GM04504 (cell line): ENCODE measurements at places on chromosomes 16 and 17.

- no peak for DNase-seq
These were observed 32.1 kb downstream of the DUSP14 start for GRCh38 chr17:37521821-37522220.

DNA sequence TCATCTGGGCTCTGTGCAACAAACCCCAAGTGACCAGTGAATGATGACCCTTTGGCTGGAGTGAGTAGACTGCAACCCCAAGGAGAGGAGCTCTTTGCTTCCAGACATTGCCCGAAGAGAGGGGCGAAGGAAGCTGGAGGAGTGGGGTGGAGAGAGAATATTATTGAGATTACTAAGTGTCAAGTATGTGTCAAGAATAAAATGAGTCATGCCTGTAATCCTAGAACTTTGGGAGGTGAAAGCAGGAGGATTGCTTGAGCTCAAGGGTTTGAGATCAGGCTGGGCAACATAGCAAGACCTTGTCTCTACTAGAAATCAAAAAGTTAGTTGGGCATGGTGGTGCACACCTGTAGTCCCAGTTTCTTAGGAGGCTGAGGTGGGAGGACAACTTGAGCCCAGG, 142.0 kb upstream of the CCL2 start:
- DNase-seq: no peak

DNA sequence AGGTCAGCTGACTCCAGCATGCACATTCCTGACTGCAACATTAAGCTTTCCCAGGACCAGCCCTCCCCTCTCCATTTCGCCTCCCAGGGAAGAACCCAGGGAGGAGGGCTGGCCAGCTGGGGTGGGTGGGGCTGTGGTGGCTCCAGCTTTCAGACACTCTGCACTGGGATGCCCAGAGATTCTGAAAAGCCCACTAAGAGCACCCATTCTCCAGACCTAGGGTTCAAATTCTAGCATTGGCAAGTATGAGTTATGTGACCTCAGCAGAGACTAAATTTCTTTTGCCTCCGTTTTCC, 7.8 kb downstream of the DLX3 start:
- no peak for DNase-seq

DNA sequence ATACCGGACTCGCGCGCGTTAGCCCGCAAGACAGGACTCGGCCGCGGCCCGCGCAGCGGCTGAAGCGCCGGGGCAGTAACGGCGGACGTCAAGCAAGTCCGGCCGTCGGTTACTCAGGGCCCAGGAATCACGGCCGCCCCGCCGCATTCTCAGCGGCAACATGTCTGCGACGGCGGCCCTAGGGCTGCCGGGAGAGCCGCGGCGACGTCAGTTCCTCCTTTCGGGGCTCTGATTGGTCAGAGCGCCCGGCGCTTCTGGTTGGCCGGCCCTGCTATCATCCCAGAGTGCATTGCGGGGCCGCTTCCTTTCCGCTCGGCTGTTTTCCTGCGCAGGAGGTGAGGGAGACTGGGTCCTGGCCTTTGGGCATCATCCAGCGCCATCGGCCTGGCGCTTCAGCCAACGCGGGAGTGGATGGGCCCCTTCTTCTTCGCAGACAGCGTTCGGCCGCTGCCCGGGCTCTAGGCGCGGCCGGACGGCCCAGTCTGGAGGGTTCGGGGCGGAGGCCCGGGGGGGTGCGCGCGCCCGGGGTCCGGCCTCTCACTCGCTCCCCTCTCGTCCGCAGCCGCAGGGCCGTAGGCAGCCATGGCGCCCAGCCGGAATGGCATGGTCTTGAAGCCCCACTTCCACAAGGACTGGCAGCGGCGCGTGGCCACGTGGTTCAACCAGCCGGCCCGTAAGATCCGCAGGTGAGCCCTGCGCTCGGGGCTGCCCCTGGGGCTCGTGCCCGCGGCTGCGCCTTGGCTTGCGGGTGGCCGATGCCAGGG, at the start of gene RPL13:
TSS of gene RPL13 (plus strand) at position 305 of the 764 bp plus-strand sequence. CDS start at position 583, 278 bp downstream.
- DNase-seq: peak; percentile 91

DNA sequence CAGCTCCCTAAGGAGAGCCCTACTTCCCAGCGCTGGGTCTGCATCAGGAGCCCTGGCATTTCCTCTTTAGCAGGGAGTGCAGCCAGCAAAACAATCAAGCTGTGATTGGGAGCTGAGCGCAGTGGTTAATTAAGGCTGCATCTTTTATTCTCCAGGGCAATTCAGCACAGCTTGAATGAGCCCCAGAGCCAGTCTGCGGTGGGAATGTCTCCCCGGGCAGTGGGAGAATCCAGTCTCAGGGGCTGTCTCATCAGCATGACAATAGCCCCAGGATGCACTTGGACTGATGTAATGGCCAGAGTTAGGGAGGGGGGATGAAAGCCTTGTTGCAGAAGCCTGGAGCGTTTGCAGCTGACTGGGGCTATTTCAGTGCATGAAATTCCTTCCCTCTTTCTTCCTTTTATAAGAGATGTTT, 292.6 kb upstream of the SOX9 start:
- peak; percentile 24 for DNase-seq

- peak; percentile 82 for DNase-seq
These were observed 7.2 kb upstream of the KRT36 start for GRCh38 chr17:41496803-41497484.

DNA sequence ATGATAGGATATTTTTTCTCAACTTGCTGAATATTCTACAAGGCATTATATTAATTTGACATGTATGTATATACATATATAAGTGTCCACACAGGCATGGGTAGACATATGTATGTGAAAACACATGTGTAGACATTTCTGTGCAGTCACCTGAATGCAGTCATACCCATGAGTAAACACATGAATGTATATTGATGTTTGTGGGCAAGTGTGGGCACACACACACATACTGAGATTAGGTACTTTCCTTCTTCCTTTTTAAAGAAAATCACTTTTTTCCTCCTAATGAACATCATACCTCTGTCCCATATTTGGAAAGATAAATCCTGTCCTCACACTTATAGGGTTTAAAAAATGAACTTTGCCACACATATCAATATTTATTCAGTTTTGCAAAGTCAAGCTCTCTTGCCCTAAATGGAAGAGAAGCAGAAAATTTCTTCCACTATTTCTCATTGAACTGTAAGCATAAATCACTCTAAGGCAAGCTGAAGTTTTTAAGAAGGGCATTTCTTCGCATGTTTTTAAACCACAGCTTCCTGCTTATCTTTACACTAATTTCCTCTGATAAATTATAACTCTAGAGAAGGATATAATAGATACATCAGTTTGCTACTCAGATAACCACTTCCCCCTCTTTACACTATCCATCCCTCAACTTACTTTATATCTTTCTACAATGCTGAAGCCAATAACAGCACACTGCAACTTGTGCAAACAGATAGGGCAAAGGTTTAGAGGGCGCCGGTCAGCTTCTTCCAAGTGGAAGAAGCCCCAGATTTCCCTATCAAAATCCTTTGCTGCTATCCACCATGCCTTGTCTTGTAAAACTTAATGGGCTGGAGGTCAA, 49.6 kb upstream of the LRRC37A3 start:
- no peak for DNase-seq

DNA sequence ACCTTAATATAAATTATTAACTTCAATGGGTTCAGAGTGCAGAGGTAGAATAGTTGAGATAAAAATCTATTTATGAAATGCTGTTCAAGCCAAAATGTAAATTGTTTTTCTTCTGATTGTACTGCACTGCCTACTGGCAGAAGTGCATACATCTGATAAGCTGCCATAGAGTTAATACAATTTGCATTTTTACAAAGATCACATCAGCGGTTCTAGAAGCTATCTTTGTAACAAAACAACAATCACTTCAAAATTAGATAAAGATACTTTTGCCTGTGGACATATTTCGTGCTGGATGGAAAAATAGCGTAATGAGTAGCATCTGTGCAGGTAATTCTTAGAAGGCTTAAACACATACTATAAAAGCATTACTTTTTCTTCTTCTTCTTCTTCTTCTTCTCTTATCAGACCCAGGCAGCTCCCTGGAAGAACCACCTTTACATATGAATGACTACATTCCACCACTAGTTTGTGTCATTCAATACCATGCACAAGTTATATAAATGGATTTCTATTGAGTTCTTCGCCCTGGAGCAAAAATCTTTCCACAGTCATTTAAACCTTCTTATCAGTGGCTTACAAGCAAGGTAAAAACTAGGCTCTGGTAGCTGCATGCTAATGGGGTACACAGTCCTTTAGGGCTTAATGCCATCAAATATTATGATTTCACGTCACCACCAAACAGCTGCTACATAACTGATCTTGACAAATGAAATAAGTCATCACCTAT, 47.0 kb downstream of the SYNRG start:
- DNase-seq: no peak

DNA sequence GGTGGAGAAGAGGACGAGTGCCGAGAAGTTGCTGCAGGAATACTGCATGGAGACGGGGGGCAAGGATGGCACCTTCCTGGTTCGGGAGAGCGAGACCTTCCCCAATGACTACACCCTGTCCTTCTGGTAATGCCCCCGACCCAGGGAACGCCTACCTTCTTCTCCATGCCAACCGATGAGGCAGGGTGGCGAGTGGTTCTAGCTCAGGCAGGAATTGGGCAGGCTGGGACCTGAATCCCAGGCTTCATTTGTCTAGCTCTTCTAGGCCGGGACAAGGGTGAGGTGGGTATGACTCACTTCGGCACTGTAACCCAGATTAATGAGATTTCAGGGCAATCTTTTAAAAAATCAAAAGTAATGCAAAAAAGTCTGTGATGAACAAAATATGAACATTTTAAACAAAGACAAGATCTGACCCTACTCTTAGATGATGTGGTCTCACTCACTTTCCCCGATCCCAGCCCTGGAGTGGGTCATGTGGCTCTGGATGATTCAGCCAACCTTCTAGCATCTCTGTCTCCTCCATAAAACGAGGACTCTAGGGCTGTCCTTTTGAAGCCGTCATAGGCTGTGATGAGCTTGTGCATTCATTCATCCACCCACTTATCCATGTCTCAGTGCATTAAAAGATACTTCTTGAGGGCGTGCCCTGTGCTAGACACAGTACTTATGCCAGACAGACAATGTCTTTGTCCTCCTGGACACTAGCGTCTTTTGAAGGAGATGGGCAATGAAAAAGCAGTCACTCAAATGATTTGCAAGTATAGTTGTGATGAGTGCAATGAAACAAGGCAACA, 102.6 kb downstream of the SDR42E1 start:
- no peak for DNase-seq

- DNase-seq: peak; percentile 57
These were observed at the start of gene MRPS34 for GRCh38 chr16:1772908-1773702. Gene MRPS34 (minus strand): TSS chr16:1773134. CDS start chr16:1773119, 15 bp downstream.

GRCh38 chr17:69567130-69567529, 152.6 kb downstream of the MAP2K6 start:
- DNase-seq: no peak

DNA sequence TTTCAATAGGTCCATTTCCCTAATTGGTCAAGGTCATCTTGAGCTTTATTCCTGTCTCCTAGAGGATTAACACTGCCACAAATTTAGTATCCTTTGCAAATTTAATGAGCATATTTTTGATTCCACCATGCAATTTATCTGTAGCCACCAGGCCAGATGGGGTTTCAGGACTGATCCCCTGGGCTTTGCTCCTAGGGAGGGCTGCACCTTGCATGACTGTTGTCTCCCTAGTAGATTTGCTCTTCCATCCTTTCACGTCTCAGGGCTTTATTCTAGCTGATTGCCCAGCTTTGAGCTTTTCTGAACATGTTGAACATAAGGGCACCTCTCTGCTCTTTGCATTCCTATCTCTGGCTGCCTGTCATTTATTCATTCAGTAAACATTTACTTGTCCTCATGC, 7.7 kb upstream of the KCNH6 start:
- DNase-seq: no peak
